ENCODE measurements at places on chromosomes 11 and 22.

DNA sequence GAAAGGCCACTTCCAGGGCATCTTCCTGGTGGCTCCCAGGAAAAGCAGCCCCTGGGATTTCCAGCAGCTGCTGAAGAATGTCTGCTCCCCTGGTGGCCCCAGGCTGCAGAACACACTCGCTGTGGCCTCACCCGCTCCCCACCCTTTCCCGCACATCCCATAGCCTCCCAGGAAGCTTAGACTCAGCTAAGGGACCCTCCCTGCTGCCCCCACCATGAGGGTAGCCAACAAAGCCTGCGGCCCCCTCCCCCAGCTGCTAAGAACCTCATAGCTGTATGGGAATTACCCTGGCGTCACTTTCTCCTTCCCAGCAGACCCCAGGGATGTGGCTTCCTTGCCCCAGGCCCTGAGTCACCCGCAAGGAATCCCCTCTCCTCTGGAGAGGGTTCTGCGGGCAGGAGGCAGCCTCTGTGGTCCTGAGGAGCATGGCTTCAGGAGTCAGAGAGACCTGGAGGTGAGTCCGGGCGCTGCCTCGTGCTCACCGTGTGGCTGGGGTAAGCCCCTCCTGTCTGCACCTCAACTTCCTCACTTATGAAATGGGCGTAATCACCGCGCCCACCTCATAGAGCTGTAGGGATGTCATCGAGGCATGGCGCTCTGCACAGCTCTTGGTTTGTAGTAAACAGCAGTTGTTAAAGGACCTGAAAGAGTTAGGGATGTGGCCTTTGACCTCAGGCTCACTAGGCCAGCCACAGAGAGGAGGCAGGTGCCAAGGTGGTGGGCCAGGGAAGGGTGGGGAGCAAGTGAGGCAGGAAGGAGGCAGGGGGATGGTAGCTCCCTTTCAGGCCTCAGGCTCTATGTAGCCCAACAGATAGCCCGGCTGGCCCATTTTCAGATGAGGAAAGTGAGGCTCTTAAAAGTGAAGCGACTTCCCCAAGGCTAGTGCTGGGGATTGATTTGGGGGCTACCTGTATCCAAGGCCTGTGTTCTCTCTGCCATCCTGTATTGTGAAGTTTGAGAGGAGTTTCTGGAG, 71.2 kb downstream of the LRRC32 start:
- DNase-seq, result peak; percentile 64

DNA sequence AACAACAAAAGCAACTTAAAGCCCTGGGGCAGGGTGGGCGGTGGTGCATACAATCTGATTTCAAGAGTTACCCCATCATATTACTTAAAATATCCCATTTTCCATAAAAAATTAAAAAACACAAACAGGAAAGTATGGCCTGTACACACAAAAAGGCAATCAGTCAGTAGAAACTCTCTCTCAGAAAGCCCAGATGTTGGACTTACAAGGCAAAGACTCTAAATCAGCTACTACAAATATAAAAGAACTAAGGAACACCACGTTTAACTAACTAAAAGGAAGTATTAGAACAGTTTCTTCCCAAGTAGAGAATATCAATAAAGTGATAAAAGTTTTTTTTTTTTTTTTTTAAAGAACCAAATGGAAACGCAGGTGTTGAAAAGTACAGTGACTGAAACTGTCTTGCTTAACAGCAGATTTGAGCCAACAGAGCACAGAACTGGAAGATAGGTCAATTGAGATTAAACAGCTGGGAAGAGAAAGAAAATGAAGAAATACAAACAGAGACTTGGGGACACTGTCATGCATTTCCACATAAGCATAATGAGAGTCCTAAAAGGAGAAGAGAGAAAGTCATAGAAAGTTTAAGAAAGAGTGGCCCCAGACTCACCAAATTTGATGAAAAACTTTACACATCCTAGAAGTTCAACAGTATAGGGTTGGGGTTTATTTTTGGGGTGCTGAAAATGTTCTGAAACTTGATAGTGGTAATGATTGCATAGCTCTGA, 8.6 kb downstream of the SC5D start:
- DNase-seq, result no peak

DNA sequence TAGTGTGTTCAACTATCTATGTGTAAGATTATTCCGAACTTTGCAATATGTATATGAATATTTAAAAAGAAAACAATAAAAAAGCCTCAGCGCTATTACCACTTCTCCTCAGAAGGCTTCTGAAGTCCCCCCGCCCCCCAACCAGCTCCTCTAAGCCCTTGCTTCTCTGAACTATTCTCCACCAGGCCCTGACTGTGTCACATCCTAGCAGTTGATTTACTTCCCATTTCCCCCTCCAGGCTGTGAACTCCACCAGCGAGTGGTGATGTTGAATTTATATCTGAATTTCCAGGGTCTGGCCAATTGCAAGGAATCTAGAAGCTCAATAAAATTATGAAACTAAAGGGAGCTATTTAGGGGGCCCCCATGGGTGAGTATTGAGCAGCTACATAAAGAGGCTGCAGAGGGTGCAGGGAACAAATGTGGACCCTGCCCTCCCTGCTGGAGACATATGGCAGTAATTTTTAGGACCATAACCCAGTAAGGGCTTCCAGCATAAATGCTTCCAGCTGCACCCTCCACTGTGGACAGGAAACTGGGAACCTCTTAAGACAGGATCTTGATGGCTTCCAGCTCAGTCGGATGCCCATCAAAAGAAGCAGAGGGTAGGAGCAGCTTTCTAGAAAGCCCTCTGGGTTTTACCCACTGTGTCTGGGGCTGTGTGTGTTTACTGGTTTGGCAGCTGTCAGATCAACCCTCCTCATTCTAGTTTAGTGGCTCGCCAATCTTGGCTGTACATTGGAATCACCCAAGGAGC, 81.4 kb downstream of the TIMP3 start:
- no peak for DNase-seq

DNA sequence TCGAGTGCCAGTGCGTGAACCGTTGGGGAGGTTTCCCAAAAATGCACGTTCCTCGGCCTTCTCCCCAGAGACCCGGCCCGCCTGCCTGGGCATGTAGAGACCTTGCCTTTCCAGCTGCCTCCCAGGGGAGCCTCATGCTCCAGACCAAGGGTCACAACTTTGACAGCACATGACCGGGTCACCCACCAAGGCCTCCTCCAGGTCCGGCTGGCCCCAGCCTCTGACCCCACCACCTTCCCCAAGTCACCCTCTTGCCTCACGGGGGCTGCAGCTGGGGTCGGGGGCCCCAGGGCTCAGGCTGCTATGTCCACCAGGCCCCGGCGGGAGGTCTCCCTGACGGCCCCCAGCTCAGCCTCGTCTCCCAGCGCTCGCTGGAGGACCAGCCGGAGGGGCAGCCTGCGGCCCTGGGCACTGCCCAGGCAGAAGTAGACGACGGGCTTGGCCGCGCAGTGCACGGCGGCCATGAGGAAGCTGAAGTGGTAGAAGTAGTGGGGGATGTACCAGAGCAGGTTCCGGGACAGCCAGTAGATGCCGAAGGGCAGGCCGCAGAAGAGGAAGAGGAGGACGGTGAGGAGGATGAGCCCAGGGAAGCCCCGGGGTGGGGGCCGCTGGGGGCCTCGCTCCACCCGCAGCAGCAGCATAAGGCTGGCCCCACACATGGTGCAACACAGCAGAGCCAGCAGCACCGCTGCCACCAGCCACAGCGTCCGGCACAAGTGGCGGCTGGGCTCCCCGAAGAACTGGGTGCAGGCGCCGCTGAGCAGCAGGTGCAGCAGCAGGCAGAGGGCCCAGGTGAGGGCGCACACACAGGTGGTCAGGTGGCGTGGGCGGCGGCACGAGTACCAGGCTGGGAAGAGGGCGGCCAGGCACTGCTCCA, 4.4 kb downstream of the MRGPRE start:
- no peak for DNase-seq

DNA sequence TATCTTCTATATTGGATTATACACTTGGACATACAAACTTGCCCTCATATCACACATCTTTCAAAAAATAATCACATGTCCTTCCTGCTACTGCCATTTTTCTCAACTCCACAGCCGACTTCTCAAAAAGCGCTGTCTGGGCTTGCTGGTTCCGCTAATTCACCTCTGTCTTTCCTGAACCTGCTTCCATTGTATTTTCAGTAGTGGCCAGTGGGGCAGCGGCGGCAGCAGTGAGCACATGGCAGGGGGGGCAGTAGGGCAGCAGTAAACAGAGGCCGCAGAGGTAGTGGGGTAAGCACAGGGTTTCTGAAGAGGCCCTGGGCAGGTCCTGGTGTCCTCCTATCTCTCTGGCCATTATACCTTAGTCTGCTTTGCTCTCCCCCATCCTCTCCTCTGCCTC, 126.3 kb downstream of the RRAS2 start:
- DNase-seq, result no peak

DNA sequence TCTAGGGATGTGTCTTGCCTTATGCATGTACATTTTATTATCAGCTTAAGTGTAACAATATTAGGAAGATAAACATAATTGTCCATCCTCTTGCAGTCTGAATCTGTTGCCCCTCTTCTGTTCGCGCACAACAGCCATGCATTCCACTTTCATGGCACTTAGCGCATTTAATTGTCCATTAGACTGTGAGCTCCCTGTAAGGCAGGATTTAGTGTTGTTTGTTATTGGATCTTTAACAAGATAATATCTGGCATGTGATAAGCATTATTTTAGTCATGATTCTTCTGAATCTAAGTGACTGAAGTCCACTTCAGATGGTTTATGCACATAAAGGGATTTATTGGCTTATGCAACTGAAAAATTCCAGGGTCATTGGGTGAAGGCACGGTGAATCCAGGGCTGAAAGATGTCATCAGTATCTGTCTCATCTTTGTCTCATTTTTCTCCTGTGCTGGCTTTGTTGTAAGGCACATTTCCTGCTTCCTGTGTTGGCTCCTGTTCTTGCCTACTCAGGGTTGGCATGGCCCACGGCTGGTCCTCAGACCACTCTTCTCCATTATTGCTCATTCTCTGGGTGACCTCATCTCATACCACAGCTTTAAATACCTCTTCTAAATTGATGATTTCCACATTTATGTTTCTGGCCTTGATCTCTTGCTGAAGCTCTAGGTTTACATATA, 37.6 kb downstream of the ATXN10 start:
- no peak for DNase-seq

DNA sequence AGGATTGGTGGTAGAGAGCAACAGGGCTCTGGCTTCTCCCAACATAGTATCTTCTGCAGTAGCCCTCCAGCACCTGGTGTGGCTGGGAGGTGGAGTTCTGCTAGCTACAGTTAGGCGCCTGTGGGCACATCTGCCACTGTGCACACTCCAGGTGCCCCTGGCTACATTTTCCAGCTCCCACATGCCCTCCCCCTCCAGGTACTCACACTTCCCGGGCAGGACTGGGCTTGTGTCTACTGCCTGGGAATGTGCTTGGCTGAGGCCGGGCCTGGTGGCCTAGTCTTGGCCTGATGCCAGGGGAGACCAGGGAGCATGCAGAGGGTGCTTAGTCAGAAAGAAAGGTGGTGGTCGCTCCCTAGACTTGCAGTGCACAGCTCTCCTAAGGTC, 15.8 kb downstream of the PHLDB1 start:
- no peak for DNase-seq

DNA sequence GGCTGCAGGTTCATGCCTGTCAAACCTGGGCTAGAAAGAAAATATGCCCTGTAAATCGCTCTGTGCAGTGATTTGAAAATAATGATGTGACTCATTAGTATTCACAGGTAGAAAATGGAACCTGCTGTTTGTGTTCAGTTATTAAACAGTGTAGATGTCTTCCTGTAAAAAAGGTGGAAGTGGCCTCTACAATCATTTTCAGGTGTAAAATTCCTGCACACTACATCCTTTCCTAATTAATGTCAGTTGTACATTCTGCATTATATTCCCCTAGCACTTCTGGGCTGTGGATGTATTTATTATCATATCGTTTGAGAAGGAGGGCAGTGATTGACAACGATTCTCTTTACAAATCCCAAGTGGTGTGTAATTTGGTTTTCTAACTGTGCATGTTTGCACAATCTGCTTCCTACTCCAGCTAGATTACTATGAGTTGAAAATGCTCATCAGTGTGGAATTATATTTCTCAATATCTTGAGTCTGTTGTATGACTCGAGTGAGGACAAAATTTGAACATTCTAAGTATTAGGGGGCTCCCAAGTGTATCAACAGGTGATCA, 454.0 kb upstream of the DDI1 start:
- no peak for DNase-seq

DNA sequence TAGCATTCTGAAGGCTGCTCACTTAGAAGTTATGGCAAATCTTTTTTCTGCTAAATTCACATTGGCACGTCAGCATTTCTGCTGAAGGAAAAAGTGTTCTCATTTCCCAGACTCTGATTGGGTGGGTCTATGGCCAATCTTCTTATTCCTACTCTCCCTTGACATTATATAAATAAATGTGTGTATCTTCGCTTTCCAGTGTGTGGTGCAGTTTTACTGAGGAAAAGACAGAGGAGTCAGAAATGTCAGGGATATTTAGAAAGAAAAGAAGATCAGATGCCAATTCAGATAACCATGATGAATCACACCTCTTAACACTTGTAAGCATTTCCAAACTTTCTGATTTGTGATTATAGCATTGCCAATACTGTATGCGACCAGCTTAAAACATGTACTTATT, 3.2 kb upstream of the BDNF start:
- DNase-seq, result no peak

- DNase-seq, result no peak
These were observed 11.6 kb downstream of the TCIRG1 start for GRCh38 chr11:68050371-68050841.

- DNase-seq, result no peak
These were observed 264.1 kb downstream of the MN1 start for GRCh38 chr22:27537501-27537900.

DNA sequence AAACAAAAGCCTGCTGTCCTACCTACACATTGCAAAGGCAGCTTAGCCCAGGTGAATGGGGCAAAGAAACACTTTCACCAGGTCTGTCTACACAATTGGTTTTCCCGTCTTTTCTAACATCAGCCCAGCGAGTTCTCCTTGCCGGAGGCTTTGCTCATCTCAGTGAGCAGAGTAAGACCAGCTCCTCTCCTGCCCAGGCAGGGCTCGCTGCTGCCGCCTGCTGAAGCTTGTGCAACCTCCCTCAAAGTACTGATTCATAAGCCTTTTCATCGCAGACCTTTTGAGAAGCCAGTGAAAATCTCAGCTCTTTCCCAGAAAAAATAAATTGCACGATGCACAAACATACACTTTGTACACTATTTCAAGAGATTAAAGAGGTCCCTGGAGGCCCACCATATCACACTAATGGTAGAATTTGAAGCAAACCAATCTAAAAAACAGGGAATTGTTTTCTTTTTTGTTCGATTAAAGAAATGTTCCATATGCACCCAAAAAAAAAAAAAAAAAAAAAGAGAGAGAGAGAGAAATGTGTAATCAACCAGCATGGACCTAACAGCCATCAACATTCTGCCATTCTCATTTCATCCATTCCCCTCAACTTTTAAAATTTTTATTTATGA, 328.1 kb upstream of the MPPED2 start:
- peak; percentile 68 for DNase-seq

GRCh38 chr11:117045196-117045595, 53.0 kb downstream of the SIK3 start:
- DNase-seq, result no peak
